Inflammatory macrophage (primary cell): ENCODE measurements at places on chromosomes 4 and X.

DNA sequence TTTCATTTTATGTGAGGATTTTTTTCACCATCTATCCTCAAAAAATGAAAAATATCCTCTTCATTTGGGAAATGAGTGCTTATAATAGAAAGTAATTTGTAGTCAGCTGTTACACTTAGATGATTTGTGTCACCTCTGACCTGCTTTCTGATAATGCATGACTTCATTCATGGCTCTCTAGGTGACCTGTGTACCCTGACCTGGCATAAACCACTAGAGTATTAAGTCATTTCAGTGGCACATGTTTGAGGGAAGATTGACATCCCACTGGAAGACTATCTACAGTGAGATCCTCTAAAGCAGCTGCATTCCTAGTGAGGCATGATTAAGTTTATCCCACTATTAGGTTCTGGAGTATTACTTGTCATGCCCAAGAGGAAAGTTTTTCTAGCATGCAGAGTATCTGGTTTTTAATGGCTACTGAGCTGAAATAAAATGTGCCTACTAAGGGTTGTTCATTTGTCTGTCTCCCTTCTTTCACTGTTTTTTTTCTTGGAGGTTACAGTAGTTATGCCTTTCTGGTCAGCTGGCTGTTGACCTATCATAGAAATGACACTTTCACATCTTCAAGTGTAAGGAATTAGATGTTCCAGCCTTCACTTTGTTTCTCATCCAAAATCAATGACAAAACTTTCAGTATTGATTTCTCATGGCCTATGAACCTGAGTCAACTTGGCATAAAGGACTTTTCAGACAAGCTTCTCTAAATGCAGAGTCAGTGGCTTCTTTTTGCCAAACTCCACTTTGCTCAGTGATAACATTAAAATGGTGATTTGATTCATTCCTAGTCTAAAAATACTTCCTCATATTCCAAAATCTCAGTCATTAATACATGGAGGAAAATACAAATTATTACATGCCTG is 33.1 kb downstream of the TET2 start:
- DNase-seq, result no peak

GRCh38 chr4:96708766-96709165 is 868.9 kb downstream of the PDHA2 start:
- no peak for DNase-seq

GRCh38 chrX:20001588-20001987 is 10.7 kb upstream of the BCLAF3 start:
- DNase-seq, result no peak

GRCh38 chr4:173119818-173120217 is 48.8 kb upstream of the GALNT7 start:
- DNase-seq, result no peak

- no peak for DNase-seq
Measured at GRCh38 chrX:48636776-48637175, 39.5 kb downstream of the WDR13 start.

DNA sequence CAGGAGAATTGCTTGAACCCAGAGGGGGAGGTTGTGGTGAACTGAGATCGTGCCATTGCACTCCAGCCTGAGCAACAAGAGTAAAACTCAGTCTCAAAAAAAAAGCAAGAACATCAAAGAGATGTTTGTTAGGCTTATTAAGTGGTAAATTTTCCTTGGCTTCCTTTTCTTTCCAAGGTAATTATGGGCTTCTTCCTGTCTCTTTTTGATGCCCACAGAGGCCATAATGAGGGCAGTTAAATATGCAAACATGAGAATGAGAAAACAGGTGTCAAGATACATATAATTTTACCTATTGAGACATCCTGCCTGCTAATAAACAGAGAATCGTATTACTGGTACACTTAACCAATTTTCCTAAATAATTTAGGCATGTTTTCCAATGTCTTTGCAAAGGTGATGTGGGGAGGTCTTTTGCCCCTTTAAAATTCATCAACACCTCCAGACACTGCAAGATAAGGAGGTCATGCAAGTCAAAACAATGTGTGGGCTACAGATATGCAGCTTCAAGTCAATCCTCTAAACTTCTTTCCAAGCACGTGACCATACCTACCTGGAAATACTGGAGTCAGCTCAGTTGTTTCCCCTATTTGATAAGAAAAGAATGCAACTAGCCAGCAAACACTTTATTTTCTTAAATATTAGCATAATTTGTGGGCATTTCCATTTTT is 2.7 kb downstream of the SLC39A8 start:
- DNase-seq, result no peak

GRCh38 chrX:49039598-49040375 is 3.4 kb downstream of the TFE3 start:
- DNase-seq, result peak; percentile 62

DNA sequence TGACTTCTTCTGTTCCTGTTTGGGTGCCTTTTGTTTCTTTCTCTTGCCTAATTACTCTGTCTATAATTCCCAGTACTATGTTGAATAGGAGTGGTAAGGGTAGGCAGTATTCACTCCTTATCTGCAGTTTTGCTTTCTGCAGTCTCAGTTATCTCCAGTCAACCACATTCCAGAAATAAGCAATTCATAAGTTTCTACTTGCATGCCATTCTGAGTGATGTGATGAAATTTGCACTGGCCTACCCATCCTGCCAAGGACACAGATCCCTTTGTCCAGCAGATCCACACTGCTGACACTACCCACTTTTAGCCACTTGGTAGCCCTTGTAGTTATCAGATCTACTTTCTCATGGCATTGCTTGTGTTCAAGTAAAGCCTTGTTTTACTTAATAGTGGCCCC is 971.6 kb upstream of the INTU start:
- DNase-seq, result no peak

- peak; percentile 93 for DNase-seq
Measured at GRCh38 chr4:37389967-37390580, 145.5 kb downstream of the NWD2 start.

GRCh38 chrX:38717871-38718270 is 83.4 kb upstream of the MID1IP1 start:
- peak; percentile 13 for DNase-seq

GRCh38 chr4:180870623-180871022 is 1372.6 kb upstream of the TENM3 start:
- no peak for DNase-seq

DNA sequence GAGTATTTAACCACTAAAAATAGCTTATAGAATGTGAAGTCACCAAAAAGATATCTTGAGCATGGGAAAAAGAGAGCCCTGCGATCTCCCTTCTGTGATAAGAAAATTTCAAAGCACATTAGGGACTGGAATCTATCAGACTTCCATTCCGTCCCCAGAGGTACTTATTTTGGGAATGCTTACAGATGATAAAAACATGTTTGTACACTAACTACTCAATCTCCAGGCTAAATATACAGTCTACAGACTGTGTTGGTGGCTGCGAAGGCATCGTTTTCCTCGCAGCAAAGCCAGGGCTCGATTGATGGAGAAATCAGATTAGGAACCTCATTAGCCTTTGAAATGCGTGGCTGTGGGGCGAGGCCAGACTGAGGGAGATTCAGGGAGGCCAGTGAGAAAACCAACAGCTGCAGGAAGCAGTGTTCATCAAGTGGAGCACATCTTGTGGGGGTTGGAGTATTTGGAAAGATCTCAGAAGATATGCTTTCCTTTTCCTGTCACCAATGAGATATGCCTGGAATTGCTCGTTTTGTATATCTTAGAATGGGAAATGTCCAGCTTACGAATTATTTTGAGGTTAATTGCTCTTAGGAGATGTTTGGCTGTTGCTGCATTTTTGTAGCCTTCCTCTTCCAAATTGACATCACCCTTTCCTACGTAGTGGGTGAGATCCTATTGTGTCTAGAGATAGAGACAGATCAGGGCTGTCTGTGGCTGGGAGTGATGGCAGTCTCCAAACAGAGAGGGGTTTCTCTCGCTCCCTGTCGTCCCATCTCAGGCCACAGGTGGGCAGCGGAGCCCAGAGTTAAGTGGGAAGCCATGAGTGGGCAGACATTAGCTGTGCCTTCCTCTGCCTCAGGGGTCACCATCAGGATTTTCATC is 224.9 kb upstream of the FAT1 start:
- no peak for DNase-seq

- no peak for DNase-seq
Measured at GRCh38 chr4:121428721-121429120, 47.9 kb upstream of the QRFPR start.

DNA sequence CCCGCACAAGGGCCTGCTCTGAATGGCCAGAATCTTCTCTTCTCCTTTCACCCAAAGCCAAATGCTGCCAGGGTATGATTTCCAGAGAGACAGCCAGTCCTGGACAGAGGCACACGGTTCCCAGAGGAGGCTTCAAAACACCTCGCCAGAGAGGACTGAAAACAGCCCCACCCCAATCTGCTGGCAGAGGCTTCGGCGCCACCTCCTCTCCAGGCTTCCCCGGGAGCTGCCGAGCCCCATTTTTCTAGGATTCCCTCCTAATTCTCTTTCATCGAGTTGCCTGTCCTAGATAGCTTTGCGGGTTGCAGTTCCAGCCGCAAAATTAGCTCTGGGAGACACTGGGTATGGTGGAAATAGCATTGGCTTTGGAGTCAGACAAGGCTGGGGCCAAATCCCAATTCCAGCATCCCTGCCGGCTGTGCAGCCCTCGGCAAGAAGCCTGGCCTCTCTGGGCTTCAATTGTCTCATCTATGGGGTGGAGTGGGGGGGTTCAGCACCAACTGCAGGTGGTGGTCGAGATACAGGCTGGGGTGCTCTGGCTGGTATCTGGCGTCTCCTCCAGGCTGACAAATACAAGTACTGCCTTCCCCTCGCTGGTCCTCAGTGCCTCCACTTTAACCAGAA is 22.6 kb downstream of the PPP2R2C start:
- no peak for DNase-seq

GRCh38 chr4:72567036-72567435 is 2.0 kb downstream of the ADAMTS3 start:
- no peak for DNase-seq

DNA sequence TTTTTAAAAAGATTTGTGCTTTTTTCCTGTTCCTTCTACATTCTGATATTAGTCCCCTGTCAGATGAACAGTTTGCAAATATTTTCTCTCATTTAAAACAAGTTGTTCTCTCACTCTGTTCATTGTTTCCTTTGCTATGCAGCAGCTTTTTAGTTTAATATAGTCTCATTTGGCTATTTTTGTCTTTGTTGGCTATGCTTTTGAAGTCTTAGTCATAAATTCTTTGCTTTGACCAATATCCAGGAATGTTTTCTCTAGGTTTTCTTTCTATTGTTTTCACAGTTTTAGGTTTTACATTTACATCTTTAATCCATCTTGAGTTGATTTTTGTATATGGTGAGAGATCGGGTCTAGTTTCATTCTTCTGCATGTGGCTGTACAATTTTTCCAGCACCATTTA is 136.8 kb downstream of the TET2 start:
- DNase-seq, result no peak

- DNase-seq, result no peak
Measured at GRCh38 chr4:140726776-140727500, 29.2 kb downstream of the TBC1D9 start.

DNA sequence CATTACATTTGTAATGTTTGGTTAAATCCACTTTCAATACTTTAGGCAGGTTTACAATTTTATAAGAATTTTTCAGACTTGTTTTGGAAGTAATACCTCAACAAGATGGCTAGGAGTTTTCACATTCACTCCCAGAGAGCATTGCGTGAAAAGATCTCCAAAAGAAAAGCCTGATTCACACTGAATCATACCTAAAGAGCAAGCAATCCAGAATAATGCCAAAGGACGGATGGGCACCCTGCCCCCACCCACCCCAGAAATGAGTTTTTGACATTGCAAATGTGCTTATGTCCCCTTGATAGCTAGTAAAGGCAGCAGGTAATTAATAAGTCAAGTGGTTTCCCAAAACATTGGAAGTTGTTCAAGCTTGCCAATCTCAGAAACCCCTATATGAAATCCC is 557.7 kb upstream of the TENM3 start:
- DNase-seq, result no peak

- DNase-seq, result no peak
Measured at GRCh38 chr4:6309777-6310176, 40.1 kb downstream of the WFS1 start.

- peak; percentile 43 for DNase-seq
Measured at GRCh38 chr4:153763404-153763803, 3.6 kb upstream of the RNF175 start.

DNA sequence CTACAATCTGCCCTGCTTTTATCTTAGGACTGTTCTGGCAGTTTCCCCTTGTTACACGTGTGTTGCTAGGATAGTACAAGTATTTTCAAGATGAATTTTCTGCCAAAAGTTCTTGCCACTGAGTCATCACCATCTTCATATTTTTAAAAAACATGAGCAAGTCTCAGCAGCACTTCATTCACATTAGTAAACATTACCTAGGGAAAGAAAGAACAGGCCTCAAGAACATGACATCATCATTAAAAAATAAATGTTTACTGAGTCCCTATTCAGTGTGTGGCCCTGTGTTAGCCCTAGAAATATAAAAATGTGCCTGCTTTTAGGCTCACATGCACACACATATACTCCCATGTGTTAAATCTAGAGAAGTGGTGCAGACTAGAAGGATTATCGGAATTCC is 18.7 kb upstream of the GPC3 start:
- no peak for DNase-seq

GRCh38 chr4:111323496-111323895 is 700.6 kb upstream of the PITX2 start:
- DNase-seq, result no peak

DNA sequence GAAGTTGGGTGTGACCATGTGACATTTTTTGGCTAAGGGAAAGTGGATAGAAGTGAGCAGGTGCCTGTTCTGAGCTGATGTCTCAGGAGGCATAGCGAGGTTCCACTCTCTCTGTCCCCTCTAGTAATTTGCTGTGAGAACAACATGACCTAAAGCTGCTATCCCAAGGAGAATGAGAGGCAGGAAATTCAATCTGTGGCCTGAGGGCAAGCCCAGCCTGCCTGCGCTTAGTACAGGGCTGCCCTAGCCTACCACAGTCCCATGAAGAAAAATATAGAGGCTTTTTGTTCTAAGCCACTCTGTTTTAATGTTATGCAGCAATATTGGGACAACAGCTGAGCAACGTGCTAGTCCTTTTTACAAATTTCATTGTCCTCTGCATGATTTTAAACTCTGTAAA is 193.1 kb downstream of the LDB2 start:
- DNase-seq, result no peak

DNA sequence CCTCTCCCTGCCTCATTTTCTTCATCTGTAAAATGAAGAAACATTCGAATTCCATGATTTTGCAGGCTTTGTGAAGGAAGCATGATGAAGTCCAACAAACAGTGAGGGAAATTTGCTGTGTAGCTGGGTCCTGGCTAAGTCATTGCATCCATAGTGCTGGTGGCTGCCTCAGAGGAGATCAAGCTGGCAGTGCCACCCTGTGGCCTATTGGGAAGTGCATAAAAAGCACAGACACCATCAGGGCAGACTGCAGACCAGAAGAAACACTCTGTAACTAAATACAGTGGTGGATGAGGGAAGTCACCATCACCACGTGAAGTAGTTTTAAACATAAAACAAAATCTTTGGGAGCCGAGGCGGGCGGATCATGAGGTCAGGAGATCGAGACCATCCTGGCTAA is 40.7 kb upstream of the DDX3X start:
- DNase-seq, result peak; percentile 37
